ENCODE measurements at places on chromosomes 3 and 15.

DNA sequence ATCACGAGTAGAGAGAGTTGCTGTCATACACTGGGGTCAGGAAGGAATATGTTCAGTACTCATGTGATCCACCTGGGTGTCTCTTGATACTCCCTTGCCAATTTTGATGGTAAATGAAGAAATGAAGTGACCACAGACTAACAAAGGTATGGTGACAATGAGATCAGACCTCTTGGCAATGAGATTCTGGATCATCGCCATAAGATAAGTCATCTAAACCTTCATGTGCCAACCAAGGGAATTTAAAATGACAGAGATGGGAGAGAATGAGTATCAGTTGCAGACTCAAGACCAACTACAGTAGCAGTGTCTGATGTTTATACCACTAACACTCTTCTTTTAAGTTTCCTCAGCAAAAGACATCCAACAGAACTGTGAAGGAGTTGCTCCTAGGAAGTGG is 601.0 kb downstream of the MECOM start:
- no peak for DNase-seq

DNA sequence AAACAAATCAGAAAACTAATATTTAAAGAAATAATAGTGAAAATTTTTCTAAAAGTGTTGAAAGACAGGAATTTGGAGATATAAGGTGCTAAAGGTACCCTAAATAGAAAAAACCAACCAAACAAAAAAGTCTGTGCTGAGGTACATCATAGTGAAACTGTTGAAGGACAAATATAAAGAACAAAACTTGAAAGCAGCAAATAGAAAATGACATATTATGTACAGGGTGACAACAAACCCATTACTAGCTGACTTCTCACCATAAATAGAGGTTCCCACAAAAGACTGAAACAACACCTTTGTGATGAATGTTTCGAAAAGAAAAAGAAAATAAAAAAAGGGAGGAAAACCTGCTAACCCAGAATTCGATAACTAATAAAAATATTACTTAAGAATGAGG is 502.5 kb upstream of the NECTIN3 start:
- no peak for DNase-seq

GRCh38 chr3:112656043-112656442 is 15.1 kb upstream of the CCDC80 start:
- DNase-seq = no peak

- no peak for DNase-seq
These were observed 86.2 kb downstream of the SEC22A start for GRCh38 chr3:123287962-123288302.

DNA sequence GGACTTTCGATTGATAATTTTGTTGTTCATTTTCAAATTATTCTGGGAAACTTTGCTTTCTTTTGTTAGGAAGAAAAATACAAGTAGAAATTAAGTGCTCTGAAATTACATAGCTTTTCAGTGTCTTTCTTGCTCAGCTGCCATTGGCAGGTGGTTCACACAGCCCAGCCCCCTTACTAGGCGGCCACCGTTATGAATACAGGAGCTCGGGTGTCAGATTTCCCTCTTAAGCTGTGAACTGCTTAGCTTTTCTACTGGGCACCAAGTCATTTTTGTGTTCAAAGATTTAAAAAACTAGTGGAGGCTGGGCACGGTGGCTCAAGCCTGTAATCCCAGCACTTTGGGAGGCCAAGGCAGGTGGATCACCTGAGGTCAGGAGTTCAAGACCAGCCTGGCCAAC is 55.2 kb downstream of the HMG20A start:
- no peak for DNase-seq

- no peak for DNase-seq
These were observed 8.6 kb downstream of the TLE3 start for GRCh38 chr15:70088887-70089691.

- DNase-seq = no peak
These were observed 50.0 kb downstream of the CPA3 start for GRCh38 chr3:148914936-148915690.

DNA sequence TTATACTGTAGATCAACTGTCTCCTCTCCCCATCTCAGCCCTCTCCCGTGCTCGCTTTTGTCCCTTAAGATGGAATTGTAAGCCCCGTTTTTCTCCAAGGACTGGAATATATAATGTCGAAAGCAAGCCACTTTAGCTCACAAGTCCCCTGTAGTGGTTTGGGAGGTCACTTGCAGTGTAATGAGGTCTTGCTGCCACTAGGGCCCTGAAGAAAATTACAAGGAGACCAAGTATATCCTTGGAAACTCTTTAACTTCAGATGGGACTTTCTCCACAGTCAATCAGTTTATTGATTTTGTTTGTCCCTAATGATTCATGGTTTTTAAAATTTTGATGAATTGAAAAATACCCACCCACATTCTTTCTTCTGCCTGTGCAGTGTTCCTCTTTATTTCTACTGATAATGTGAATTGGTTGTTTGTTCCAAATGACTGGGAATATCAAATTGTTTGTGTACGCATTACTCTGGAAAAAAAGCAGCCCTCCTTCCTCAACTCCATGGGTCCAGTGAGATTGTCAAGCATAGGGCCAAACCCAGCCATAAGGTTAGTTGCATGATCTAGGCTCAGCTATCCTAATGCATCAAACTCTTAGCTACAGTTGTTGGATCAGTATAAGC is 294.8 kb downstream of the MCTP2 start:
- no peak for DNase-seq

GRCh38 chr3:196122021-196122687 is 40.3 kb upstream of the TFRC start:
- no peak for DNase-seq

DNA sequence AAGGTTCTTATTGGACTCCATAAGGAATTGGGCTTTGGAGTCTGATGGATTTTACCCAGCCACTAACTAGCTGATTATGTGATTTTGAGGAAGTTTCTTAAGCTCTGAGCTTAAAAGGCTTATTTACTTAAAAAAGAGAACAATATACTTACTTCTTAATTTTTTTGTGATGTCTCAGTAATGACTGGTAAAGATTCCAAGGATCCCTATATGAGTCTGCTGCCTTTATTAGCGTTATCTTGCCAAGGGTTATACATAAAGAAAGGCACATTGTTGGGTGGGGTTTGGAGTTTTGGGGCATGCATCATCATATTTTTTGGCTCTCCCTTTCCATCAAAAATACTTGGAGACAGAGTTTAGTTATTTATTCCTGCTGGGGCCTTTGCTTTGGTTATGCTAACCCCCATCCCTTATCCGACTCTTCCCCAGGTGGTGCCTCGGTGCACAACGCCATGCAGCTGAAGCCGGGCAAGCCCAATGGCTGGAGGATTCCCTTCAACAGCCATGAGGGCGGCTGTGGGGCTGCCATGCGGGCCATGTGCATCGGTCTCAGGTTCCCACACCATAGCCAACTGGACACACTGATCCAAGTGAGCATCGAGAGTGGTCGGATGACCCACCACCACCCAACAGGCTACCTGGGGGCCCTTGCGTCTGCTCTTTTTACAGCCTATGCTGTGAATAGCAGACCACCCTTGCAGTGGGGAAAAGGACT is 6.7 kb downstream of the ADPRH start:
- no peak for DNase-seq

GRCh38 chr15:96038650-96039049 is 291.9 kb upstream of the NR2F2 start:
- DNase-seq = no peak

DNA sequence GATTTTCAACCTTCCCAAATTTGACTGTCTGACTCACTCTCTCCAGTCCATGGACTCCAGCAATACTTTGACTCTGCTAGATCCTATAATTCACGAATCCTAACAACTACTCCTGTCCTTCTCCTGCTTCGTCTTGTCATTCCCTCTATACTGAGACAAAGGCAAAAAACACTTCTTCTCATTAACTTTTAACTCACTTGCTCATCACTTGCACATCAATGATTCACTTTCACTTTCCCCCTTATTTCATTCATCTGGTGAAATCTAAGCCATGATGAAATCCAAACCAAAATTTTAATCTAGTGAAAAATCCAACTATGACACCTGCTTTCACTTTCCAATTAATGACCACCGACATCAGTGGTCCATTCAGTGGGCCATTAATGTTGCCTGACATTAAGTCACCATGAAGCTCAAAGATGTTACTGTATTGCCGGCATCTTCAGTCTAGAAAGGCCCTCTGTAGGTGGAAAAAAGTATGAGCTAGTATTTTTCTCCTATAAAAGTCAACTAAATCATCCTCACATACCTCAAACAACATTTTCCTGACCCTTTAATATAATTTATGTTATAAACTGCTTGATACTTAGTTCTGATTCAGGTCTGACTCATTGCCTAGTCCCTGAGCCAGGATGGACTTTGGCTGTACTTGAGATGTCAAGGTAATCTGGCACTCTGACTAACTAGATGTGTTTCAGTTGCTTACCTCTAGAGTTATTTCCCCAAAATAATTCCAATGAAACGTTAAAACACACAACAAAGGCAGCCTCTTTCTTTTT is 158.6 kb downstream of the CNTN6 start:
- no peak for DNase-seq

GRCh38 chr15:83061680-83062079 is 5.4 kb downstream of the BTBD1 start:
- no peak for DNase-seq

GRCh38 chr3:57815036-57815435 is 58.9 kb downstream of the SLMAP start:
- no peak for DNase-seq

GRCh38 chr3:65583188-65583587 is 455.5 kb downstream of the MAGI1 start:
- no peak for DNase-seq

- DNase-seq = no peak
These were observed 290.5 kb downstream of the KBTBD8 start for GRCh38 chr3:67288466-67289106.

DNA sequence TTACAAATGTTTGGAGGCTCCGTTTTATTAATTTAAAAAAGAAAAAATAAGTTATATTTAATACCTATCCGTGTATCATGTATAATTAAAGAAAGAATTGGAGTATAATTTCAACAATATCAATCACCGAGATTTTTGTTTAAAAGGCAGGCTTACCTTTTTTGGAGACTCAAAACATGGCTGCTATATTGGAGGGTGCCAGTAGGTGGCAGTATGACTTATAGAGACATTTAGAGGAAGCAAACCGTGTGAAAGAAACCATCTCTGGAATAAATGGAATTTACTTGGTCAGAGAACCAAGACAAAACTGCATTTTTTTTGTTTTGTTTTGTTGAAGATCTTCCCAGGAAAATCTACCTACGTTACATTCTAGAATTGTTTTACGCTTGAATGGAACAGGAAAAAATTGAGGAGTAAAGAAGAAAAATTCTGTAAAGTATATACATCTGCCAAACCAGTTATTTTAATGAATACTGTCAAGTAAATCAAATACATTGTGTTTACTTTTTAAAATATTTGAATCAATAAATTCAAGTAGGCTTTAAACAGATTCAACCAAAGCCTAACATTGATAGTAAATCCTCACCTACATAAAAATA is 802.6 kb upstream of the ALCAM start:
- peak; percentile 27 for DNase-seq

DNA sequence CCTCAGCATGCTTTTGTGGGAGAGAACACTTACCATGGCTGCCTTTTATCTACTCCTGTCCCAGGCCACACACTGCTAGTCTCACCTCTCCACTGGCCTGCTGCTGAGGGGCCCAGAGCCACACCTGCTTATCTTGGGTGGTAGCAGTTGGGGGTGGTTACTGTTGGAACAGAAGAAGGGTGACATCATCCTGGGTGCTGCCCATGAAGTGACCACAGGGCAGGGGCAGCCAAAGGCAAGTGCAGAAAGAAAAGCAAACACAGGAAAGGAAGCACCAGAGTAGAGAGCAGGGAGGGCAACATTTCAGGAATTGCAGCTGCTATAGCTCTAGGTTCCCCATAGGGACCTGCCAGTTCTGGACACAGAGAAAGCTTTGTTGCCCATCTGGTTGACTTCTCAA is 345.2 kb downstream of the VPS13C start:
- DNase-seq = no peak

DNA sequence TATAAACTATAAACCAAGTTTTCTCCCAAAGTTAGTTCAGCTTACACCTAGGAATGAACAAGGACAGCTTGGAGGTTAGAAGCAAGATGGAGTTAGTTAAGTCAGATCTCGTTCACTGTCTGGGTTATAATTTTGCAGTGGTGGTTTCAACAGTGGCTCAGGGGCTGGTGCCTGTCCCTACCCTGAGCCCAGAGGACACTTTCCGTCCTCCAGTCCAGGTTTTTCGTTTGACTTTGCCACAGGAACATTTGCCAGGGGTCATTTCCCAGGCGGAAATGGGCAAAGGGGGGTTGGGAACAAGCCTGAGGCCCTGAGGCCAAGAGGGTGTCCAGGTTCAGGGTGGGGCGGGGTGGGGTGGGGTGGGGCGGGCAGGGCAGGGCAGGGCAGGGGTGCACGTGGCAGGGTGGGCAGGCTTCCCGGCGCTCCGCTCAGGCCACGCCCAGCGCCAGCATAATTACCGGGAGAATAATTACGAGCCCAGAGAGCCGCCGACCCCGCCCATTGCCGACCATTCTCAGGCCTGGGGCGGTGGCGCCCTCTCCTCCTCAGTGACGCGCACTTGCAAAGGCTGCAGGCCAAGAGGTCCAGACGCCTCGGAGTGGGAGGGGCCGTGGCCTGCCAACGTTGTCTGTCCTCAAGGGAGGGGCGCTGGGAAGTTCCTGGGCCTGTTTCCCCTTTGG is 70.4 kb downstream of the KLF13 start:
- no peak for DNase-seq

- DNase-seq = no peak
These were observed 32.7 kb downstream of the RARB start for GRCh38 chr3:25460751-25461150.

- no peak for DNase-seq
These were observed 9.1 kb downstream of the RAB43 start for GRCh38 chr3:129112308-129113052.

DNA sequence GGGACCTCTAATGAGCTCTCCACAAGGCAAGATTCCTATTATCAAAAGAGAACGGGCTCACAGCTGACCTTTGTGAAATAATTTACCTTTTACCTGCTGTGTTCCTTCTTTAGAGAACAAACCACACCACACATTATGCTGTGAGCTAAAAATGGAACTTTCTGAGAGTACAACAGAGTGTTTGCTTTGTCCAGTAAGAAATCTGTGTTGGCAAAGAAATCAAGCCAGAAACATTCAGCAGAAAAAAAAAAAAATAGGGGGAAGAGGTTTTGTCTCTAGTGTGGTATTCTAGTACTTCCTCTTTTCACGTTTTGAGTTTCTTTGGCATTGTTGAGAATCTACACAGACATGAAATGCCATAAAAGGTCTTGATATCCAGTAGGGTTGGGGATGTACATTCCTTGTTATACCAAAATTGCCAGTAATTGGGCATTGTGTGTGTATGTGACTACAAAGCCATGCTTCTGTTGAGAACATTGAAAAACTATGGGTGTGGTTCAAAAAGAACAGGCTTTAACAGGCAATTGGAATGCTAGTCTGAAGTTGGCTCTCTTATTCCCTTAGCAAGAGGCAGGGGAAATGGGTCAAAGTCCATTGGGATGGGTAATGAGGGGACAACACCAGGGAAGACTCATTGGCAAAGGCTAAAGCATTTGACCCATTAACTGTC is 273.5 kb downstream of the NEK10 start:
- no peak for DNase-seq

DNA sequence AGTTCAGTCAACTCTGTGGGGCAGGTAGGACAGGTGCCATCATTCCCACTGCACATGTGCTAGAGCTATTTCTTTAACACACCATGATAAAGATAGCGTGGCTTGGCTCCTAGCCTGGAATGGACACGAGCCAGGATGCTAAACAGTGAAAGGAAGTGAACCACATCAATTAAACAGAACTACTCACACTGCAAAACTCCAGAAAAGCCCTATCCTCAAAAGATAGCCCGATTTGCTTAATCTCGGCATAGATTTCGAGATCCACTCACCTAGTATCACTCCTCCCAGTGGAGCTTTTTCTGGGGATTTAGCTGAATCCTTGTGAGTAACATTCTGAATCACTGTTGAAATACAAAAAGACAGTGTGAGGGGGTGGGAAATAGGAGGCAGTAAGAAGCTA is 118.0 kb downstream of the ABI3BP start:
- no peak for DNase-seq

Measured in activated naive CD8-positive, alpha-beta T cell treated with anti-CD3 and anti-CD28 coated beads, Interleukin-2, amount 10 ng/mL, durations not matched to agents 7 days and 5 days (primary cell).